ENCODE measurements at places on chromosomes 13 and 19.
A peak's percentile ranks its signal among the peaks of the same experiment; 100 is the strongest.

DNA sequence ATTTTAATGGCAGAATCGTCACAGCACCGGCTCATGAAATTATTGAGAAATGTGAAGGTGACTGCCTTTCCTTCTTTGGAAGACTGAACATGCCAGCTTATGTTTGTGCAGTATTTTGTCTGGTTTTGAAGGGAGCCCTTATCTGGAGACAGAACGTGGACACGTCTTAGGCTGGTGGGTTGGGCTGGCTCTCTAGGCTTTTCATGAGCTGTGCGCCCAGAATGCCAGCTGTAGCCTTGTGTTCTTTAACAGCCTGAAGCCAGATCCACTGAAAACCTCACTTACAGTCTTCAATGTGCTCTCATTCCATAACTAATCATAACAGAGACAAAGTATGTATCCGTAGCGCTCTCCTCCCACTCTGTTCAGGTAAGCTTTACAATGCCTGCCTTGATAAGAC lies 184.4 kb upstream of the HTR2A start:
- no peak for DNase-seq

DNA sequence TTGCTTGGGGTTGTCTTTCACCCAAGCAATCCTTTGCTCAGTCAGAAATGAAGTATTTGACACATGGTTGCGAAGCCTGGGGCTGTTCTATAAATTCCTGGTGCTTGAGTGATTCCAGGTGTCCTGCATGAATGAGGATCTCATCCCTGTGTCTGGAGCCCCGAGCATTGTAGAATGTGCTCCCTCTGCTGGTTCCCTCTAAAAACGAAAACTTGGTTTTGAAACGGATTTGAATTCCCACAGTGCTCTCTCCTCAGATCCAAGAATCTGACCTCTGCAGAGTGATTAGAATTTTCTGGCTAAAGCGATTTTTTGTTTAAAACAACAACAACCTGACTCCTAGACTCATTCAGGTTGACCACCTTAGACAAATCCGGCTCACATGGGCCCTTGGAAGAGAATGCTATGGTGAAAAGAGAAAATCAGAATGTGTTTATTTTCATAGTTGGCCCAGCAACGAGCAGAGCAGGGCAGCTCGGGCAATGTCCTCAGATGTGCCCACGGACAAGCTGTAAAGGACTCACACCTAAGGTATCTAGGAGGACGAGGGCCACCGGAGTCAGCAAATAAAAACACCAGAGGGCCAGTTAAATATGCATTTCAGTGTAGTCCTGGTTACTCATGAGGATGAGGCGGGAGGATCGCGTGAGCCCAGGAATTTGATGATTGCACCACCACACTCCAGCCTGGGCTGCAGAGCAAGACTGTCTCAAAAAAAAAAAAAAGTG lies 8.7 kb upstream of the ATP12A start:
- peak; percentile 60 for DNase-seq

DNA sequence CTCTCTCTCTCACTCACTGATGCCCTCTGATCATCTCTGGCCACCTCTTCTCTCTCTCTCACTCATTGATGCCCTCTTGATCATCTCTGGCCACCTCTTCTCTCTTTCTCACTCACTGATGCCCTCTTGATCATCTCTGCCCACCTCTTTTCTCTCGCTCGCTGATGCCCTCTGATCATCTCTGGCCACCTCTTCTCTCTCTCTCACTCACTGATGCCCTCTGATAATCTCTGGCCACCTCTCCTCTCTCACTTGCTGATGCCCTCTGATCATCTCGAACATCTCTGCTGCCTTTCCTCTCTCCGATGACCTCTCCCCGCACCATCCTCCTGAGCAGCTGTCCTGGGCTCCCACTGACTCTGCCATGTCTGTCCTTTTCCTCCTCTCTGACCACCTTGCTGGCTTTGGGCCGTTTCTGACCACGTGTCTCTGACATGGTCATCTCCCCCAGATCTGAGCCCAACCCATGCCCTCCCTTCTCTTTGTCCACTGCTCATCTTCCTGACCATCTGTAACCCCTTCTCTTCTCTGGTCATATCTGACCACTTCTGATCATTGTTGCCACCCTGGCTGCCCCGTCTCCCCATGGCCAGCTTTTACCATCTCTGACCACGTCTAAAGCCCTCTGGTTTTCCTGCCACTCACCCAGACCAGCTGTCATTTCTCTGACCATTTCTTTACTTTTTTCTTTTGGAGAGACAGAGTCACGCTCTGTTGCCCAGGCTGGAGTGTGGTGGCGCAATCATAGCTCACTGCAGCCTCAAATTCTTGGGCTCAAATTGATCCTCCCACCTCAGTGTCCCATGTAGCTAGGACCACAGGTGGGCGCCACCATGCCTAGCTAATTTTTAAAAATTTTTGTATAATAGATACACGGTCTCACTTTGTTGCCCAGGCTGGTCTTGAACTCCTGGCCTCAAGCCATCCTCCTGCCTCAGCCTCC lies 2.4 kb downstream of the LRFN3 start:
- DNase-seq: no peak

DNA sequence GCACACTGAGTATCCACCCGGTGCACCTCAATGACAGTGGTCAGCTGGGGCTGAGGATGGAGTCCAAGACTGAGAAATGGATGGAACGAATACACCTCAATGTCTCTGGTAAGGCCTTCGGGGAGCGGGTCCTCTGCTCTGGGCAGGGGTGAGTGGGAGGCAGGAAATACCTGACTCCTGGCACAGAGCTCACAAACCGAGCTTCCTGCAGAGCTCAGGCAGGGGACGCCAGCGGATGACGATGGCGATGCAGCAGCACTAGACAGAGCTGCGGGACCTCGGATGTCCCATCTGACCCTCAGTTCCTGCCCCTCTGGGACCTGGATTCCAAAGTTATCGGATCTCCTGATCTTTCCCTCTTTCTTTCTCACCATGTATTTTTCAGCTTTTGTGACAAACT lies 3.8 kb downstream of the CD22 start:
- DNase-seq: no peak

GRCh38 chr19:53867225-53868090 lies at the start of gene MYADM:
TSS of gene MYADM (plus strand) at chr19:53867883. CDS start at chr19:53873530, 5,647 bp downstream.
- DNase-seq: peak; percentile 99

GRCh38 chr13:113638173-113638746 lies 19.7 kb downstream of the ATP4B start:
- DNase-seq: no peak

- peak; percentile 14 for DNase-seq
Observed at GRCh38 chr19:12703046-12703445, 6.6 kb upstream of the FBXW9 start.

DNA sequence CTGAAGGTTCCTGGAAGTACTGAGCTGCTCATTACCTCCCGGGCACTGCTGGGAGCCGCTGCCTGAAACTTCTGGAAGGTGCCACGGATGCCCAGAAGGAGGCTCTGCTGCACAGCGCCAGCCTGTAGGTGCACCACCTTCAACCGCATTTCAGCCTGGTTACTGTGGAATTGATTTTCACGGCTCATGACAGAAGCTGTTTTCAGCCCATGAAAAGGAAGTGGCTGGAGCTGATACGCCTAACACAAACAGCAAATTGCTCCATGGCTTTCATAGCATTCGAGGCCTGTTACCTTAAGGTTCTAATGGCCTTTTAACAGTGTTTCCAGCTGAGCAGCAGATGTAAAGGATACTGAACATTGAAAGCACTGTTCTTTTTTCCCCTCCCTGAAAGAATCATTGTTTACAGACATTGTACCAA lies 22.0 kb downstream of the GPC6 start:
- DNase-seq: peak; percentile 19

GRCh38 chr19:50510121-50510670 lies 795 bp downstream of the JOSD2 start:
- no peak for DNase-seq

DNA sequence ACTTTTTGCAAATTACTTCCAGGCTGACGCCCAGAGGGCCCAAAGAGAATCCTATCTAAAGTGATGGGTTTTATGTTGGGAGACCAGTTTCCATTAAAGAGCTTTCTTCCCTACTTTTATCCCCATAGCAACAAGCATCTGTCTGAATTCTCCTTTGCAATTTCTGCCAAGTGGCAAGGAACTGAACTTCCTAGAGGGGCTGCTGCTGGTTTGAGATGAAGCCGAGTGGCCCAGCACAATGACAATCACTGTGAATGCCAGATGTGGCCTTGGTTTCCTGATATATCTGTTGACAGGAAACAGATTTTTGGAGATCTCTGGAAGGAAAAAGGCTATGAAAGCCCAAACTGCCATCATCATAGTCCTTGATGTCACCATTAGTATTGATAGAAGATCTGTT lies 198.6 kb downstream of the OXGR1 start:
- DNase-seq: no peak

- DNase-seq: no peak
Observed at GRCh38 chr13:99417201-99418102, 83.8 kb upstream of the TM9SF2 start.

GRCh38 chr19:3263866-3264265 lies 39.4 kb downstream of the CELF5 start:
- DNase-seq: no peak

DNA sequence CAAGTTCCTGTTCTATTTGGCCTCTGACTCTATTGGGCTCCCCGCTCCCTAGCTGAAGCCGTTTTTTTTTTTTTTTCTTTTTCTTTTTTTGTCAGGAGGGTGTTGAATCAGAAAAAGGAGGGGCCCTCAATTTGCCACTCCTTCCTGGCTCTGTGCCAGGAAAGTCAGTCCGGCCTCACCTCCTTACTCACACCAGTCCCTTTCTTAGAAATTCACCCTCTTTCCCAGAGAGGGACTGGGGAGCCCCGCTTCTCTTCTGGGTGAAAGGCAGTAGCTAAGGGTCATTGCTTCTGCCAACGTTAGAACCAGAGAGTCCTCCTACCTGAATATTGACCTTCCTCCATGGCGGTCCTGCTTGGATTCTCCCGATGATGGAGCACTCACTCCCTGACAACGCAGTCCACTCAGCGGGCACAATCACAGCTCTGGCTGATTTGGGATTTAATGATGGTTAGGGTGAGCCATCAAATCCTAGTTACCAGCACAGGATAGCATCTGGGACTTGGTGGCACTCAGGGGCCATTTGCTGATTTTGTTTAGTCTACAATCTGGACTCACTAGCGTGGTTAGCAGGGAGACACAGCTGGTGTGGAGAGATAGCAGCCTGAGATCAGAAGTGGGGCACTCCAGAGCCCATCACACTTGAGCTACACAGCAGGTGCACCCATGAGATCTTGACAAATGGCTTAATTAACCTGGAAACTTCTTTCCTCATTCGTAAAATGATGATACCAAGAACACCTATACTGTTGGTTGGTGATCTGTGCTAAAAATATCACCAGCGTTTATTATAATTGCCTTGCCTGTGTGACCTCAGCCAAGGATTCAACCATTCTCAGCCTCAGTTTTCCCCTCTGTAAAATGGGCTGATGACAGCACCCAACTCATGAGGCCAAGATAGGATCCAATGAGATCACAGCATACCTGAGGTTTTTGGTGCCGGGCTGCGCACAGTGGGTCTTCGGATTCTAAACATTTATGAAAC lies 2.2 kb downstream of the FCER2 start:
- no peak for DNase-seq

- no peak for DNase-seq
Observed at GRCh38 chr19:6092329-6093286, 17.7 kb downstream of the RFX2 start.

DNA sequence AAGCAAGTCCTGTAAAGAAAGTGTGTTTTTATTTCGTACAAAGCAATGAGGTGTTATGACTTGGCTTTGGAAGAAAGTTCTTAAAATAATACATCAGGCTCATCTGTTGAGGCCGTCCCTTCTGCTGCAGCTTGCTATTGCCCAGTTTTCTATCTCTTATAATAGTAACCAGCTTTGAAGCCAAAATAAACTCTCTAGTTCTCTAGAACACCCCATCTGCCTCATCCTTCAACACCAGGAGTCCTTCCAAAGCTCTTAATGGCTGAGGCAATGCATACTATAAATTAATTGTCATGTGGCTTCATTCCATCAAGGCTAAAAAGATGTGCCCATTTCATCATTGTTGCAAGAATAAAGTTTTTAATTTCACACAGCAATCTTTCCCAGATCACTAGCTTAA lies 49.4 kb upstream of the IPO5 start:
- DNase-seq: no peak

DNA sequence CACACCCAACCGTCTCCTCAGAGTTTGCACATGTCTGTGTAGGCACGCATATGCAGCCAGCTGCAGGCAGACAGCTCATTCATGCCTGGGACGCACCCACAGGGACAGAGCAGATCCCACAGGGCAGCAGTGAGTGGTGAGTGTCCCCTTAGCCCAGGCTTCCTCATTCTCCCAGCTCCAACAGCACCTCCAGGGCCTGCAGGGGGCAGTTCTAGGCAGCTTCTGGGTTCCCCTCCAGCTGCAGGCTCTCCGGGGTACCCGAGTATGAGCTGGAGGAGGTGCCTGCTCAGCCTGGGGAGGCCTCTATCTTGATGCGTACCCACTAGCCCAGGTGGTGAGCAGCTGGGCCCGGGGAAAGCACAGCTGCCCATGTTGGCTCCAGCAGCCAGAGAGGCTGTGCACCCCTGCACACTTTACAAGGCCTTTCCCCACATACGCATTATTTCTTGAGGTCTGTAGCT lies 1.3 kb upstream of the SHANK1 start:
- DNase-seq: no peak

- DNase-seq: no peak
Observed at GRCh38 chr13:36788276-36788675, 30.7 kb upstream of the RFXAP start.

- no peak for DNase-seq
Observed at GRCh38 chr13:109740121-109740520, 46.3 kb downstream of the IRS2 start.

GRCh38 chr13:66069570-66069969 lies 1160.6 kb downstream of the PCDH9 start:
- DNase-seq: peak; percentile 25

DNA sequence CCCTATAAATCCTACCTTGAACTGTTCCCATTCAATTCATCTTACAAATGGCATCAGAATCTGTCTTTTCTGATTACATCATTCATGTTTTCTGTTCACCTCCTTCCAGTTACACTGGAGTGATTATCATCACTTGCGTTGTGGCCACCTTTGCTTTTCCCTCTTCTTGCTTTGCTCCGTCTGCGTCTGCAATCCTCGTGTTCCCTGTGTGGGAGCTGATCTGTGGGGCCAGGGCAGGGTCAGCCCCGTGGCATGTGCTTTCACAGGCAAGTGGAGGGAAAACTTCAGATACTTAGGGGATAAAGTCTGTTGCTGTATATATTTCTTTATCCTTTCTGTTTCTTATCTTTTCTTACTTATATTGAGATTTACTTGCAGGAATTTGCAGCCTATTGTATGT lies 277.7 kb downstream of the SLC7A1 start:
- DNase-seq: no peak

GRCh38 chr13:48828962-48829411 lies 146.7 kb upstream of the FNDC3A start:
- peak; percentile 58 for DNase-seq

- DNase-seq: peak; percentile 32
Observed at GRCh38 chr13:73835138-73835721, 299.0 kb downstream of the KLF12 start.

GRCh38 chr13:49536144-49536873 lies 40.6 kb downstream of the PHF11 start:
- no peak for DNase-seq

- DNase-seq: peak; percentile 29
Observed at GRCh38 chr19:32566246-32566830, 14.7 kb upstream of the PDCD5 start.
